ENCODE measurements at places on chromosomes 4 and X.

DNA sequence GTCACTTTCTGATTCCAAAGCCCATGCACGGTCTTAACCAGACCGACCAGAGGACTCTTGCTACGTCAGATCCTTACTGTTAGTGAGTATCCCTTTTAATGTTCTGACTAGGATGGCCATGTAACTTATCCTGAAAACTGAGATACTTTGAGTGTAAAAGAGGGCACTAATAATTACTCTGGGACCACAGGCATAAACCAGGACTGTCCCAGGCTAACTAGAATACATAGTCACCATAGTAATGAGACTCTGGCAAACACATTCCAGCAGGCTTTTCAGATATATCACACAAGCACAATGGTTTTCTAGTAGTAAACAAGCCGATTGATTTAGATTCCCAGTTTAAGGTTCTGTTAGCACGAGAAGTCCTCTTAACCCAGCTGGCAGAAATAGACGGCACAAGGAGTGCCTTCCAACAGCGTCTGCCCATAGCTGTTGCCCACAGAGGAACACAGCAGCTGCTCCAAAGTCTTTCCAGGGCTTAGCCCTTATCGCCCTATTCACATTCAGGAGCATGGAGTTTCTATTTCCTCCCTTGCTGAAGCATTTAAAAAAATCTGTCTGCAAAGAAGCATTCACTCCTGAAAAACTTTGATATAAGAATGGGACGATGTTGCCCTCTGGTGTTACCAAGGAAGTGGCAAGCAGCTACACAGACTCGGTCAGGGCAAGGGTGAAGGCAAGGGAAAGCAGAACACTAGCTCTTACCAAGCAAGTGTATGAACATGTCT, 92.4 kb downstream of the CXCL13 start:
- DNase-seq: no peak

- no peak for DNase-seq
Measured at GRCh38 chr4:76420188-76420761, 666 bp downstream of the CCDC158 start.

DNA sequence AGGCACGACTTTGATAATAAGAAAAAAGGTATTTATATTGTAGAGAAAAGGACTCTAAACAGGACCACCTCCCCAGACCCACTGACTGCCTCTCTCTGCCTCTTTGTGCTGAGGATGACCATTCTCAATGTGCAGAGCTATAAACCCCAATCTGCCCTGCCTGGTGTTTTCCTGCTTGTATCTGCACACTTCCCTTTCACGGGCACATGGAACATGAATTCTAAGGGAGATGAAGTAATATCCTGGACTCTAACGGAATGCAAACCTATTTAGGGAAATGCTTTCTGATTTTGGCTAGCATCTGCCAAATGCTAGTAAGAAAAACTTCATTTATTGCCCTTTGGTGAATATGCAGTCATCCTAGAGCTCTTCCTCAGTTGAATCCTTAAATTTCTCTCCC, 2.4 kb downstream of the DIPK2B start:
- DNase-seq: no peak

GRCh38 chr4:150261571-150261970, 183.3 kb downstream of the DCLK2 start:
- DNase-seq: no peak

DNA sequence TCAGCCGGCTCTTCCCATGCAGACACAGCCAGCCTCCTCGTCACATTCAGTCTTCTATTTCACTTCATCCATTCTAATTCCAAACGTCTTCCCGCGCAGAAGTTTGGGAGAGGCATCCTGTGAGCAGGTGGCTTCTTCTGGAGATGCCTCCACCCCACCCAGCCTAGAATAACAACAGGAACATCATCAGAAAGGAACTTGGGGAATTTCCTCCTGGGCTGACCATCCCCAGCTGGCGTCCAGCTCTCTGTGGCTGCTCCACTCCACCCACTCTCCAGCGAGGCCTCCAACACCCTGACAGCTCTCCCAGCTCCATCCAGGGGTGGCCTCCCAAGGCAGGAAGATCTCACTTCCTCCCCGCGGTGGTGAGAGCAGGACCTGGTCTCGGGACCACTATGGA, 5.5 kb upstream of the C4orf50 start:
- no peak for DNase-seq
